ENCODE measurements at places on chromosomes 6 and 20.
A peak's percentile ranks its signal among the peaks of the same experiment; 100 is the strongest.

DNA sequence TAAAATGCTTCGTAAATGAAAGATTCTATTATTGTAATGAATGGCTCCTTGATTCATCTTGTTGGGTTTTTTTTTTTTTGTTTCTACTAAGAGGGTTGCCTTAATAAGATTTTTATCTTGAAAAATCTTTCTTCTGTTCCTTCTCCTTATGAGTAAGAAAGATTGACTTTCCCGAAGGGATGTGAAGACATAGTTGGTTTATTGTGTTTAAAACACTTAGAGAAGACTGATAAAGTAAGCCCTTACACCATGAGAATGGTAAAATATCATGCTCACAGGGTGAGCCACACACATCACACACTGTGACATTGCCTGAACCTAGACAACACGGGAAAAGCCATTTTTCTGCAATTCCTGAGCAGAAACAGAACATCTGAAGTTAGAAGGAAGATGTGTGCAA, 317.2 kb upstream of the TCF21 start:
- no peak for DNase-seq

DNA sequence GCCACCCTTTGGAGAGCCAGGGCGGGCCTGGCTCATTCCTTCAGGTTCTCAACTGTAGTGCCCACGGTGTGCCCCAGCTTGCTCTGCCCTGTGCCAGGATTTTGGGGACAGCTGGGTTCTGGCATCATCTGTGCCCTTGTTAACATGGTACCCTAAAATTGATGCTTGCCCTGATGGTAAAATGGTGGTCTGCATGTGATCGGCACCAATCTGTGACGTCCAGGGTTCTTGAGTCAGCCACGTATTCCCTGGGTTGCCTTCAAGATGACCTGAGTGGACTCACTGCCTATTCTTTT, 31.2 kb upstream of the APCDD1L start:
- no peak for DNase-seq

- DNase-seq, result no peak
These were observed 738.8 kb downstream of the HDGFL1 start for GRCh38 chr6:23308166-23308565.

GRCh38 chr6:53888931-53889330, 94.1 kb downstream of the LRRC1 start:
- DNase-seq, result no peak

- DNase-seq, result no peak
These were observed 16.8 kb downstream of the RPL7L1 start for GRCh38 chr6:42896178-42896719.

GRCh38 chr6:93735099-93735498, 315.7 kb upstream of the EPHA7 start:
- DNase-seq, result no peak

DNA sequence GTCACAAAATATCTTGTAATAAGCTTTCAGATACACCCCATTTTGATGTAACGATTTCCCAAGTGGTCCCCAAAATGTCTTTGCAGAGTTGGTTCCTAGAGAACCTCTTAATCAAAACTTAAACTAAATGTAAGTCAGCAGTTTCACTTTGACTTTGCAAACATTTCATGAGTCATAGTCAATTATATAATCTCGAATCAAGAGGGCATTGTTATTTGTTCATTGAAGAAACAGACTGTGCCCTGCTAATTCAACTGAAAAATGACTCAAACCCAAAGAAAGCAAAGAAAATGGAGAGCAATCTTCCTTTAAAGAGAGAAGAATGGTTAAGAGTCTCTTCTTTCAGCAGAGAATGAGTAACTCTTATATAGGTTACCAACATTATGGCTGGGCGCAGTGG, 58.3 kb downstream of the IPCEF1 start:
- no peak for DNase-seq

- DNase-seq, result no peak
These were observed 101.5 kb upstream of the MARCKS start for GRCh38 chr6:113755449-113756289.

- peak; percentile 7 for DNase-seq
These were observed 97.1 kb upstream of the CEP85L start for GRCh38 chr6:118748311-118749062.

DNA sequence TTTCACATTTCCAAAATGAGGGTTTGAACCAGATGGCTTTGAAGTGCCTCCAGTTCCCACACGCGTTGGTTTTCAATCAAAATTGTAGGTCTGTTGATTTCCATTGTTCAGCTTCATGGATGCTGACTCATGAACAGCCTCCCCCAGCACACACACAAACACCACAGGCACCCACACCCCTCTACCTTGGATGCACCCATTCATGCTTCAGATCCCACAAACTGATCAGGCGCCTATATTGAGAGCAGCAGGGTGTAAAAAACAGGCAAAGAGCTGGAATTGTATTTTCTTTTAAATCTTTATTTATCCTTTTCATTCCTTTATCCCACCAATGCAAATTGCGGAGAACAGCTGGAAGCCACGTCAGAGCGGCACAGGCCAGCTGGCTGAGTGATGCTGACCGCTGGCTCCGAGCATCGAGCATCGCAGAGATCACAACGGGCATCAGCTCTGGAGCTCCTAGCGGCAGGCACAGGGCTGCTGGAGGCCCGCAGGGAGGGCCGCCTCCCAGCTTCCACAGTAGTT, 29.3 kb upstream of the TBC1D7 start:
- peak; percentile 70 for DNase-seq

- no peak for DNase-seq
These were observed 614.0 kb upstream of the EYS start for GRCh38 chr6:66321017-66321416.

GRCh38 chr6:117025310-117025709, 148.3 kb downstream of the RFX6 start:
- no peak for DNase-seq

GRCh38 chr6:16332175-16332542, 93.8 kb downstream of the GMPR start:
- DNase-seq, result peak; percentile 36

- DNase-seq, result no peak
These were observed 4.9 kb upstream of the LRRN4 start for GRCh38 chr20:6058684-6059295.

- no peak for DNase-seq
These were observed 26.4 kb downstream of the LAMA4 start for GRCh38 chr6:112227992-112228391.

- no peak for DNase-seq
These were observed 27.1 kb downstream of the KCTD20 start for GRCh38 chr6:36469946-36470345.

GRCh38 chr20:64003960-64004725, 23.2 kb downstream of the PRPF6 start:
- DNase-seq, result no peak

DNA sequence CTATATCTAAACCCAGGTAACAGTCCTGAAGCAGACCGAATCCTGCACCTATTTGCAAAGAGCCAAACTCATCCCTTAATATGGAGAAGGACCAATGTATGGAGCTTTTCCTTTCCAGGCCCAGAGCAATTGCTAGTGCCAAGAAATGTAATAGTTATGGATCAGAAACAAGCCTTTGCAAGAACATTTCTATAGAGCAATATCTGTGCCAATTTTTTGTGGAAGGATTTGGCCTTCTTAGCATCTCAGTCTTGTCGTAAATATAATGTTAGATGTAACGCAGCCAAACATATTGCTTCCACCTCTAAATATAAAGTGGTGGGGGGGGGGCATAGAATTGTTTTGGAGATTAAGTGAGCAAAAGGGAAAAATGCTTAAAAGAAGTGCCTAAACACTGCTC, 2.7 kb downstream of the KIAA0408 start:
- no peak for DNase-seq

- no peak for DNase-seq
These were observed 1014.4 kb upstream of the CITED2 start for GRCh38 chr6:140388815-140389214.

DNA sequence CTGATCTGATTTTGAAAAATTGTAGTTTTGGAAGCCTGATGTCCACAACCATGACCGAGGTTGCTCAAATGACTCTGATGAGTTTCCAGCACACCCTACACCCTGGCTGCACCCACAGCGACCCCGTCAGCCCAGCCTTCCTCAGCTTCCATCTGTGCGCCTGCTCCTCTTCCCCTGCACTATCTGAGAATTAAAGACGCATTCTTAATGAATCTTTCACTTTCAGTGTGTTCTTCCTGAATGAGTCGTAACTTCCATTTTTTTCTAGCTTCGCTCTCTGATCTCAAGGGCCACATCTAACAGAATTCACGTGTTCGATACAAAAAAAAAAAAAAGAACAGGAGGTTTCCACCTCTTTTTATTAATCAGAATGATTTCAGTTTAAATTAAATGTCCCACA, 21.3 kb upstream of the RREB1 start:
- DNase-seq, result no peak

DNA sequence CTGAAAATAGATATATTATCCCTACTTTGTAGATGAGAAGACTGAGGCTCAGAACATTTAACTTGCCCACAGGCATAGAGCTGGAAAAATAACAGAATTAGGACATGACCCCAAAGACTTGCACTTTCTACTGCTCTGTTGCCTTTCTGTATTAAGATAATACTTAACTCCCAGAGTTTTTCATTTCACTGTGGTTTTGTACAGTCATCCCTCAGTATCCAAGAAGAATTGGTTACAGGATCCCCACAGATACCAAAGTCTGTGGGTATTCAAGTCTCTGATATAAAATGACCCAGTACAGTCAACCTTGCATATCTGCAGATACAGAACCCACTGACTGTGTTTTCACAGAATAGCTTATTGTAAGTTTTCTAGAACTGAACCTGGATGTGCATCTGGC, 16.8 kb downstream of the MRS2 start:
- DNase-seq, result no peak

GRCh38 chr20:15807271-15807670, 766.0 kb downstream of the KIF16B start:
- DNase-seq, result no peak

- DNase-seq, result no peak
These were observed 330.2 kb downstream of the TAF4 start for GRCh38 chr20:61735503-61735785.

DNA sequence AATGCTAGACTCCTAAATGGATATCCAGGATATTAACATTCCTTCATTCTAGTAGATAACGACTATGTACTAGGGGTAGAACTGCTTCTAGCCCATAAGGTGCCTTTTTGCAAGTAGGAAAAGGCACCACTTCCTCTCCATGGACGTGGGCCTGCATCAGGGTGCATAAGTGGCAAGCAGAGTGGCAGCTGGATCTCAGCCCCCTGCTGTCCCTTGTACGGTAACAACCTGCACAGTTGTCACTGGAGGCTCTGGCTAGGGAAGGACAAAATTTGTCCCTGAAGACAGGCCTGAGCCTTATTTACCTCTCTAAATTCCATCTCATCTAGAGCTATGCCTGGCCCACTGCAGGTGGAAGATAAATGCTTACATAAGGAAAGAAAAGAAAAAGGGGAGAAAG, 42.5 kb upstream of the SAYSD1 start:
- no peak for DNase-seq

- DNase-seq, result no peak
These were observed 5.8 kb downstream of the C6orf132 start for GRCh38 chr6:42136508-42137193.

GRCh38 chr6:75223428-75223827, 17.6 kb upstream of the COL12A1 start:
- DNase-seq, result no peak

GRCh38 chr6:72524011-72524645, 97.7 kb upstream of the KCNQ5 start:
- DNase-seq, result no peak

DNA sequence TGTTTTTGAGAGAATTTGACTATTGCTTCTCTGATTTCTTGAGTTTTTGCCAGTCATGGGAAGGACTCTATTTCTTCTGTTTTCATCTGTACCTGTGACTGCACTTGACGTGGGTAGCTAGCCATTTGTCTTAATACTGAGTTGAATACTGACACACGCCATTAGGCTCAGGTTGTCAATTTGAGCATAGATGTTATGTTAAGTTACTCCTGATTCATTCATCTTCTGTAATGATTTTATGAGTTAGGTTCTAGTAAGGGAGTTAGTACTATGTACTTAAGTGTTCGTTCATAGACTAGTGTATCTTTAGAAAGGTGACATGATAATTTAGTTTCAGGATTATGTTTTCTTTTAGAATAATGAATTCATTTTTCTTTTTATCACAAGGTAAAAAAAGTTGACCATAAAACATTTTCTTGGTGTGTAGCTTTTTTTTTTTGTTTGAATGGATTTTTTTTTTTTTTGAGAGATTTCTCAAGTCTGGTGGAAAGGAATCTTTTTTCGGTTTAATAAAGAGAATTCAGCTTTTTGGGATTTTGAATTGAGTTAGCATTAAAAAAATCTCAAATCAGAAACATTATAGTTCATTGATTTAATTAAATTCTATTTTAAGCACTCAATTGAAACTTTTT, 1.7 kb downstream of the AFDN start:
- DNase-seq, result no peak

GRCh38 chr20:32010666-32011065, 428 bp downstream of the CCM2L start:
- DNase-seq, result no peak

DNA sequence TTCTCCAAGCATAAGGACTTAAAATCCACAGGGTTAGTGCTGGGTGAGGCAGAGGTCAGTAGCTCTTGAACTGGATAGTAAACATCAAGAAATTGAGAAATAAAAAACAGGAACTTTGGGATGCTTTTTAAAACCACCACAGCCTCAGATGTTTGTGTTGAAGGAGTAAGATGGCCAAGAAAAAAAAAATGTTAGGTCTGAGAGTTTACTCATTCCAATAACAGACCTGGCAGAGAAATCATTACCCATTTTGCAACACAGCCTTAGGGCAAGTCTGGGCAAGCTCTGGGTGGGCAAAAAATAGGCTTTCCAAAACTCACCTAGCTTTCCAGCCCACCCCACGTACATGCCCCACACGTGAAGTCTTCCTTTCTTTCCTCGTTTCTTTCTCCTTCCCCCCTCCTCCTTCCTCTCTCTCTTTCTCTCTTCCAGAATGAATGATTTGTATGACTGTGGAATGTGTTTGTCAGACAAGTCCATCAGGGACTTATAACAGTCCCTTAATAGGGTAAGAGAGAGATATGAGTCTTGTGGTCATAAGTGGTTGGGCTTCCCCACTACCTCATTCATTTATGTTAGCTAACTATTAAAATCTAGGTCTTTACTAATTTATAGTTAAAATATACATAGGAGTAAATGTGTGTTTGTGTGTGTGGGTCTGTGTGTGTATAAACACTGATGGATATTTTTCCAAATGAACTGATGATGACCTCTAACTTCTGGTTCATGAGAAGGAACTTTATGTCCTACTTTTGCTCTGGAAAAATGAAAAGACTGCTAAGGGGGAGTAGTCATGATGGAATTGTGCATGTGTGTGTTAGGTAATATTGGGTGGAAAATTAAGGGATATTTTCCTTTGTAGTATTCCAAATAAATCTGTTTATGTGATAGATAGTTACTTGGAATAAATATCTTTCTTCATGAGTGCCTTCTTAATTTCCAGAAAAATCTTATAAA, 18.0 kb upstream of the DSE start:
- DNase-seq, result no peak

GRCh38 chr6:79949233-79949632, 1.9 kb upstream of the ELOVL4 start:
- DNase-seq, result no peak

GRCh38 chr6:165656581-165657324, 6.3 kb downstream of the PDE10A start:
- no peak for DNase-seq
